ENCODE measurements at places on chromosomes 3 and 15.

- DNase-seq = no peak
These were observed 45.7 kb upstream of the PTX3 start for GRCh38 chr3:157390713-157391515.

DNA sequence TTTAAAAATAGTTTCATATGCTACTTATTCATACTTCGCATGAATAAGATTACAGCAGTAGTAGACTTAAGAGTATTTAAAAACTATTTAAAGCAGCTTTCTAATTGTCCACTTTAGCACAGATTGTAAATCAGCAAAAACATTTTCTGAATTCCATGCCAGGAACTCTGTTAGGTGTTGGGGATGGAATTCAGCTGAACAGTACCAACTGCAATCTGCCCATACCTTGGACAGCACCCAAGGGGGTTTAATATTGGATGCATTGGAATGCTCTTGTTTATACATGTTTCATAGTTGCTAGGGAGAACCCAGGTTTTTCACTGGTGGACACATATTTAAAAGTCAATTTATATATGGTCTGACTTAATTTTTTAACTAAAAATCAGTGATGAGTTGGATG is 74.8 kb downstream of the PPM1L start:
- DNase-seq = no peak

- DNase-seq = no peak
These were observed 888.2 kb downstream of the CADM2 start for GRCh38 chr3:85846940-85847339.

GRCh38 chr3:64216274-64217147 is 8.8 kb downstream of the PRICKLE2 start:
- DNase-seq = no peak

DNA sequence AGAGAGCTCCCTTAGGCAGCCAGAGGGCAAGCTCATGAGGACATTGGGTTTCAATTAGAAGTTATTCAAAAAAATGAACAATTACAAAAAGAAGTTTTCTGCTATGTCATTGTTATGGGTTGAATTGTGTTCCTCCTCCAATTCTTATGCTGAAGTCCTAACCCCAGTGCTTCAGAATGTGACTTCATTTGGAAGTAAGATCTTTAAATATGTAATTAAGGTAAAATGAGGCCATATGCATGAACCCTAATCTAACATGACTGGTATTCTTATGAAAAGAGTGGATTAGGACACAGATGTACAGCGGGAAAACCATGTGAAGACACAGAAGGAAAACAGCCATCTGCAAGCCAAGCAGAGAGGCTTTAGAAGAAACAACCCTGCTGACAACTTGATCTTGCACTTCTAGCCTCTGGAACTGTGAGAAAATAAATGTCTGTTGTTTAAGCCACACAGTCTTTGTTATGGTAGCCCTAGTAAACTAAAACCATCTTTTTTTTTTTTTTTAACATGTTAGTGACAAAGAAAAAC is 929.6 kb downstream of the EPHA3 start:
- DNase-seq = no peak

- no peak for DNase-seq
These were observed 1120.0 kb downstream of the IGSF11 start for GRCh38 chr3:117914540-117915100.

DNA sequence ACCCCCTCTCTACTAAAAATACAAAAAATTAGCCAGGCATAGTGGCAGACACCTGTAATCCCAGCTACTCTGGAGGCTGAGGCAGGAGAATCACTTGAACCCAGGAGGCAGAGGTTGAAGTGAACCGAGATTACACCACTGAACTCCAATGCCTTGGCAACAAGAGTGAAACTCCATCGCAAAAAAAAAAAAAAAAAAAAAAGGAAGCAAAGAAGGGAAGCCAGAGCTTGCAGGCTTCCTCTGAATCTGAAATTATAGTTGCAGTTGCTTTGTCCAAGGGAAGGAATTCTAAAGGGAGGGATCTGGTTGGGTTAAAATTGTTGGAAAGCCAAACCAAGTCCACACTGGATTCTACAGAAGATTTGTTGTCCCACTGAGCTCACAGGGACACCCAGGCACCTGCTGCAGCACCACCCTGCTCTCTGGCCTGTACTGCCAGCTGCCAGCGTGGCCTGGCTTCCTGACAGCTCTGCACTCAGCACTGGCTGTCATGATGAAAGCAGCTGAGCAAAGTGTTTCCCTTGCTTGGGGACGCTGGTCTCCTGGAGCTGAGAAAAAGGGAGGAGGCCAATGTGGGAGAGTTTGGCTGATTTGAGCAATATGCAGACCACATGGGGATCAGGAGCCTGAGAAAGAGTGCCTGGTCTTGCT is 88.8 kb upstream of the HES1 start:
- DNase-seq = peak; percentile 63

GRCh38 chr3:177193688-177194268 is 3.5 kb downstream of the TBL1XR1 start:
- no peak for DNase-seq

- DNase-seq = no peak
These were observed 908.4 kb downstream of the EPHA3 start for GRCh38 chr3:90015688-90016356.
